ENCODE measurements at places on chromosomes 16 and 17.
A peak's percentile ranks its signal among the peaks of the same experiment; 100 is the strongest.

- DNase-seq: no peak
These were observed 2.3 kb downstream of the COPRS start for GRCh38 chr17:31856750-31857149.

DNA sequence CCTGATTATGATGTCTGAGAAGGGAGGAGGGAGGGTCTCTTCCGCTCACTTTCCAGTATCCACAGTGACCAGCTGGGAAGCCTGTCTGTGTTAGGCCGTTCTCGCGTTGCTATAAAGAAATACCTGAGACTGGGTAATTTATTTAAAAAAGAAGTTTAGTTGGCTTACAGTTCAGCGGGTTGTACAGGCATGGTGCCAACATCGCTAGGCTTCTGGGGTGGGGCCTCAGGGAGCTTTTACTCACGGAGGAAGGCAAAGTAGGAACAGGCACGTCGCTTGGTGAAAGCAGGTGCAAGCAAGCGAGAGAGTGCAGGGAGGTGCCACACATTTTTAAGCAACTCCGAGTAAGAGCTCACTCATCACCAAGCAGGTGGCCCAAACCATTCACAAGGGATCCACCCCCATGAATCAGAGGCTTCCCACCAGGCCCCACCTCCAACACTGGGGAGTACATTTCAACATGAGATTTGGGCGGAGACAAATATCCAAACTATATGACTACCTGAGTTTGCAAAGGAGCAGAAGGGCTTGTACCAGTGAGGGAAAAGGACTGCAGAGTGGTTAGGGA is 137.5 kb downstream of the CCDC182 start:
- DNase-seq: no peak

GRCh38 chr16:85635545-85636140 is 22.5 kb downstream of the GSE1 start:
- no peak for DNase-seq

- DNase-seq: no peak
These were observed 327.0 kb downstream of the FOXL1 start for GRCh38 chr16:86905302-86905701.

DNA sequence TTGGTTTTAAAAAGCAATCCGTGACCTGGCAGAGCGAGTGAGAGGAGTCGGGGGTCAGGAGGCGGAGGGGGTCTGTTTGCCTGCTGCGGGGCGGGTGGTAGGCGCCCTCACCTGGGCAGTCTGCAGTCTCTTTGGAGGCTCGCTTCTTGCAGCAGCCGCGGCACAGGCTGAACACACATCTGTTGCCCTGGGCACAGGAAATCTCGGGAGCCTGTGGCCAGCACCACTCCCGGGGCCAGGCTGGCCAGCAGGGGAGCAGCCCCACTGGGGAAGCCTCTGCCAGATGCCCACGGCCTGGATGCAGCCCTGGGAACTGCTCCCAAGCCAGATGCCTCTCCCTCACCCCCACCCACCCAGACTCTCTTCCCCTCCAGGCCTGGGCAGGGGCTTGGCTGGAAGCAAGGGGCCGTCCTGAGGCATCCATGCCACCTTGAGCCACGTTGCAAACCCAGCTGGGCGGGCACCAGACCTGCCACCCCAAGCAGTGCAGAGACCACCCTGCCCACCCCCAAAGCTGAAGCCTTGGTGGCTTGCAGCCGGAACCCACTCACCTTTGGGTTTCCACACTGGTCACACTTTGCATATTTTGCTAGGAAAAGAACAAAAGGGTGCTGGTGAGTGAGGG is 6.6 kb downstream of the GPS1 start:
- no peak for DNase-seq

DNA sequence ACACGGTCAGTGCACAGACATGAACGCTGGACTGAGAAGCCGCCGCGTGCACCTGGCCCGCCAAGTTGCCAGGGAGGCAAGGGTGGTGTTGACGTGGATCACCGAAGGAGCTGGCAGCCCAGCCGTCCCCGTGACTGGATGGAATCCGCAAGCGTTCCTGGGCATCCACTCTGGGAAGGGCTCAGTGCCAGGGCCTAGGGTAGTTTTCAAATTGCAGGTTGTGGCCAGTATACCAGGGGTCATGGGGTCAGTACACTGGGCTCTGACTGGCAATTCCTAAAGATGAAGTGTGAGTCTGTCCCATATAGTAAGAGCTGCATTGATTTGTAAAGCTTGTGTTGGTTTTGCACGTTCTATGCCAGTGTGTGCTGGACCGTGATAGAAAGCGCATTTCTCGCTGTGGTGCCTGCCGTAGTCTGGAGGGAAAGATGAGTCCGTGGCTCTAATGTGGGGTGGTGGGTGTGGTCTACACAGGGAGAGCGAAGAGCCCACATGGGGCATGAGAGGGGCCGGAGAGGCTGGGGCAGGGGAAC is 21.1 kb upstream of the METRNL start:
- DNase-seq: no peak

GRCh38 chr17:56424543-56425044 is 168.9 kb upstream of the NOG start:
- no peak for DNase-seq

DNA sequence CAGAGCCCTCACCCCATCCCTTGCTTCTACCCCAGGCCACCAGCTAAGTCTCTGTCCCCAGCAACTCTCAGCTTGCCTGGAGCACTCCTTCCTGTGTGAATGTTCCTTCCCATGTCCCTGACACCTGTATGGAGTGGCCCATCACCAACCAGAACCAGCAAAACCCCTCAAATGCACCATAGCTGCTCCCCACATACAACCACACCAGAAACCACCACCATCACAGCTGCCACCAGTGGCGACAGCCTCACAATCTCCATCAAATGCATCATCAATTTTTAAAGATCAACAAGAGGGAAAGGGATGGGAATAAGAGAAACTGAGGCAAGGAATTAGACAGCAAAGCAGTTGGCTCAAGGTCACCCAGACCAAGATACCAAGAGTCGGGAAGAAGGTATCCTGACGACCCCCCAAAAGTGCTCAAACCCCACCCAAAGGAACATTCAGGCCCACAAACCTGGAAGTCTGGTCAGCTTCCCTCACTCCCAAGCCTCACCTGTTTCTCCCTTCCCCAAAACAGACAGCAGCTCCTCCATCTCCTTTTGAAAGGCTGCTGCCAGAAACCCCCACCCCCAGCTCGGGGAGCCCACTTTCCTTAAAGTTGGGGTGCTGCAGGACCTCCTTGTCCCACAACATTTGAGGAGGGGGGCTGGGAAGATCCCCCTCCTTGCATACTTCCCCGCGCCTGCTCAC is 1.8 kb downstream of the SRCIN1 start:
- DNase-seq: no peak

DNA sequence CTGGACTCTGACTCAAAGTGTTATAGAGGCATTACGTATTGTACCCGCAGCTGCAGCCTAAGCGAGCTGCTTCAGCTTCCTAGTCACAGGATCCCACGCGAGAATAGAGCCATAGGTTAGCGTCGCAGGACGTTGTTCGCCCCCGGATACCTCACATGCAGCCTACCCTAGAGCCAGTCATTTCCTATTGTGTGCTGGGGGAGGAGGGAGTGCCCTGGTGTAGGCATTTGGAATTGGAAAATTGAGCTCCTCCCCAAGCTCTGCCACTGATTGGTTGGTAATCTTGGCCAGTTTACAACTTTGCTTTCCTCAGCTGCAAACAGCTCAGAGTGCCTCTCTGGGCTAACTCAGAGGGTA is 530 bp downstream of the NAA60 start:
- DNase-seq: no peak

GRCh38 chr16:89953671-89954406 is 5.3 kb downstream of the DEF8 start:
- DNase-seq: no peak

DNA sequence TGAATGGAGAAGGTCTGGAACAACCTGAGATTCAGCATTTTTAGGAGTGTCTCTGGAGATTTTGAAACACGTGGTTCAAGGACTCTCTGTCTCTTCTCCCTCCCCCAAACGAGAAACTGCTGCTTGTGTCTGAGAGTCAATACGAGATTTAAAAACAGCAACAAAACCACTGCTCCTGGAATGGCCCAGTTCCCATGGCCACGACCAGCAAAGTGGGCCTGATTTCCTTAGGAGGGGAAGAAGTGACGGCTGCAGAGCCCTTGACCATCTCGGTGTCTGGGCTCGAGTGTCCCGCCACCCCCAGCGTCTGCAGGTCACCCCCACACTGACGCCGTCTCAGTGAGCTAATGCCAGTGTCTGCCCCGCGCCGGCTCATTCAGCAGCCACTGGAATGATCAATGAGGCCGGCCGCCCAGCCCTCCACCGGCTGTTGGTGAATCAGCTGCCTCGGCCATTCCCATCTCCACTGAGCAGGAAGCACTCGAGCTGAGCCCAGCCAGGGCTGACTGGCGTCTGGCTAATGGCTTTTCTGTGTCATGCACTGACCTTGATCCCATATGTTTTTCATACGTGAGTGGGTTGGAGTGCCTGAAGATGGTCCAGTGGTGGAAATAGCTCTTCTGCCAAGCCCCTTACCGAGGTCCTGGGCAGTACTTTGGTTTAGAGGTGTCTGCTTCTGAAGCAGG is 151.8 kb downstream of the PITPNC1 start:
- peak; percentile 60 for DNase-seq

DNA sequence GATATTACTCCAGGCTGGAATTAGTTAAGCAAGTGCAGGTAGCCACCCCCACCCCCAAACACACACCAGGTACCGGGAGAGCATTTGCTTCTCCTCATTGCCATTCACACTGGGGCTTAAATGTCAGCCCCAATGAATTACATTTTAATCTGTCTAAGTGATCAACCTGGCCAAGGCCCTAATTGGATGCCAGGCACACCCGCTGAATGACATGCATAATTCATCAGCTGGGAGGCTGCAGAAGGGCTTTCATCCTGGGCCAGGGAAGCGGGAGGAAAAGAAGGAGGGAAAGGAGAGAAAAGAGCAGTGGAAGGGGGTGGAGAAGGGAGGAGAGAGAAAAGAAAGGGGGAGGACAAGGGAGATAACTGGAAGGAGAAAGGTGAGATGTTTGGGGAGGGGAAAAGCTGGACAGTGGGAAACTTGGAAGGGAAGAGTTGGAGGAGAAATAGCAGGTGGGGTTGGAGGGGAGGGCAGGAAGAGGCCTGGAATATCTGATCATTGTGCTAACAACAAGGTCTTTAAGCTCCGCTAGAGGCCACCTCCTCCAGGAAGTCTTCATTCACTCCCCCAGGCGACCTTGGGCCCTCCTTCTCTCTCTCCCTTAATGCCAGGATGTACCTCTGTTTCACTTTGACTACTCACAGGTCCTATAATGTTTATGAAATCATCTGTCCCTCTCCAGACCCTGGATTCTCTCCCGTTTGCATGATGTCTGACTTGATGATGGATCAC is 40.1 kb upstream of the CES5A start:
- no peak for DNase-seq

DNA sequence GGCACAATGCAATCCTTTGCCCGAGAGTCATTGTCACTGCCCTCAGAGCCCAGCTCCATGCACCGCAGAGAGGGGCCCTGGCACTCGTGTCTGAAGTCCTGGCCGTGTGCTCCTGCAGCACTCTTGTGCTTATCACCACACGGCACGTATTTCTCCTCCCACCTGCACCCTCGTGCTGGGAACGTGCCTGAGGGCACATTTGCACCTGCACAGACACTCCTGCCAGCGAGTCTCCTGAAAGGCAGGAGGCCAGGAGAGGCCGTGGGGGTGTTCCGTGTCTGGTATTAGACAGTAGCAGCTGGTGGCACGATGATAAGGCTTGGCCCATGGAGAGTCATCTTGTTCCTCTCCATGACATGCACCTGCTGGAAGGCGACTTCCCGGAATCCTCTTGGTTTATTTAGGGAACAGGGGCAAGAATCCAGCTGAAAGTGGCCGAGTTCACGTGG is 3.4 kb upstream of the ACSF3 start:
- DNase-seq: no peak

- DNase-seq: no peak
These were observed 7.2 kb upstream of the GRB2 start for GRCh38 chr17:75412455-75413317.

- DNase-seq: no peak
These were observed 648 bp upstream of the ERCC4 start for GRCh38 chr16:13919330-13919682.

- DNase-seq: no peak
These were observed 250.0 kb downstream of the SOX9 start for GRCh38 chr17:72370819-72371218.

GRCh38 chr17:75124041-75124818 is 7.3 kb downstream of the NT5C start:
- no peak for DNase-seq

DNA sequence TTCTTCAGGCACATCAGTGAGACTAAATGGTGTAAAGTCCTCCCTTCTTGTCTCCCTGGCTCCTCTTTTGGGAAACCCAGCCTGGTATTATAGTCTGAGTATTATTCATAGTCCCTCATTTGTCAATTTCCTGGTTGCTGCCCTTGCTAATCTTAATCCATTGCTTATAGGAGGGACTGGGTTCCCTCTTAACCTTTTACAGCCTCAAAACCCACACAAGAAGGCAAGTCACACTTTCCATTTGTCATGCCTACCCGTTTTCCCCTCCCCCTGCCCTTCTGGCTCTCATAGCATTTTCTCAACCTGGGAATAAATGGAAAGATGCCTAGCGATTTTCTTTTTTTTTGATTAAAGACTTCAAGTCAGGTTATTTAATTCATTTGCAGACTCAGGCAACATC is 124.8 kb downstream of the MAP2K6 start:
- DNase-seq: no peak

- DNase-seq: no peak
These were observed 1.2 kb downstream of the SEC14L1 start for GRCh38 chr17:77141846-77142449.

- DNase-seq: no peak
These were observed 125.5 kb upstream of the IRX3 start for GRCh38 chr16:54412037-54412436.

DNA sequence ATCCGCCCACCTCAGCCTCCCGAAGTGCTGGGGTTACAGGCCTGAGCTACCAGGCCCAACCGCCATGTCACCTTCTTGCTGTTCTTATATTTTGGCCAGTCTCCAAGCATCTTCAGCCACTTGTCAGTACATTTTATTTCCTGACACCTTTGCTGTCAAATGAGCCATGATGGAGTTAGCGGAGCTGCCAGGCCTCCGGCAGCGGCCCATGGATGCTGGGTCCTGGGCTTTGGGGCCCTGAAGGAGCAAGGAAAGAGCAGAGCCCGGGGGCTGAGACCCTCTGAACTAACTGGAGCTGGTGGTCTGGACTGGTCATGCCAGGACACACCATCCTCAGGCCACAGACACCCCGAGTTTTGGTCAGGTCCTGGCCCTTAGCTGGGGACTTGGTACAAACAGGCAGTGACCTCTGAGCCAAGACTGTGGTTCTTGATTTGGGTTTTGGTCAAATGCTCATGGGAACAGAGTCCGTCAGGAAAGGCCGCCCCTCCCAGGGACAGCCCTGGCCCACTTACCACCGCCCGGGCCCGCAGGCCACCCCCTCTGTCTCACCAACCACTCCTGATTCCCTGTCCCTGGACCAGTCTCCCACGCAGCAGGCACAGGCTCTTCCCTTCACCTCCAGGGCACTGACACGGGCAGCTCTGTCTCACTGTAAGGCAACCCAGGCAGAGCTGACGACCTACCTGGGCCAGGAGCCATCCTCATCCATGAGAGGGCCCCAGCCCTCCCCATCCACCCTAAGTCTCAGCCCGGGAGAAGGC is 42.0 kb downstream of the TNFRSF13B start:
- no peak for DNase-seq

- DNase-seq: no peak
These were observed 11.5 kb upstream of the PITPNA start for GRCh38 chr17:1573932-1574696.

- no peak for DNase-seq
These were observed 11.0 kb downstream of the SIAH1 start for GRCh38 chr16:48374255-48374654.

GRCh38 chr17:28968914-28969295 is 17.6 kb upstream of the PHF12 start:
- DNase-seq: no peak

Measured in right renal cortex interstitium (tissue), 3 donors.